Stimulated activated CD8-positive, alpha-beta memory T cell treated with anti-CD3 and anti-CD28 coated beads, Interleukin-7, amount 100 ng/mL, for 24 hours (primary cell): ENCODE measurements at places on chromosomes 4 and X.

DNA sequence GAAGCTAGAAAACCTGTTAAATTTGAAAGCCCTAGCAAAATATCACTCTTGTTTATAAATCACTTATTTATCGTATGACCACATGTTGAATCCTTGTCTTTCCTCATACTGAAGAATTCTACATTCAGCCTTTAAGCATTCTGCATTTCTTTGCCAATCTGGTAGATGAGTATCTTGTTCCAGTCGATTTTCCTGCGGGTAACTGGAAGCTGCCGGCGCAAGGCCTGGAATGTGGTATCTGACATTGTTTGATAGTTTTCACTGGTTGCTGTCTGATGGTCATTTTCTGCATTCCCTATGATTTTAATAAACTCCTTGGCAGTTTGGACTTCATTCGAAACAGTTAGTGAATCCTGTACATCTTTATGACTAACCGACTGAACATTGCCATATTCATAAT is 13.7 kb upstream of the PHKA1 start:
- no peak for DNase-seq

- DNase-seq = no peak
These were observed 247.7 kb upstream of the NDST3 start for GRCh38 chr4:117786566-117786965.

GRCh38 chr4:93368968-93369367 is 459.6 kb upstream of the ATOH1 start:
- no peak for DNase-seq

- no peak for DNase-seq
These were observed 29.7 kb upstream of the FGF2 start for GRCh38 chr4:122796801-122797404.

- no peak for DNase-seq
These were observed 55.9 kb upstream of the IL2 start for GRCh38 chr4:122512430-122512829.

DNA sequence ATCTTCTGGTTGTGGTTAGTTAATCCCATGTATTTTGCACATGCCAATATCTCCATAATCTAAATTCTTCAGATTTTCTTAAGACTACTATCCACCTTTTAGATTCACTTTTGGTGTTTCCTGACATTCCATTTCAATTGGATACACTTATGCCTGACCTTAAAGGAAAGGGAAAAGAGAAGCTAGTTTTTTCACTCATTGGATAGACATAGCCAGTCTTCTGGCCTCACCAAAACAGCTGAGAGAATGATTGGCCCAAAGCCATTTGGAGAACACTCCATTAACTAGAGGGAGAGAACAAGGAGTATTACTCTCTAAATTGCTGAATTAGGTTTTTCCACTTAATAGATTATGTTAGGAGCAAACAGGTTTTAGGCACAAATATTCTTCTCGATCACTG is 4.0 kb downstream of the PRPS1 start:
- no peak for DNase-seq

DNA sequence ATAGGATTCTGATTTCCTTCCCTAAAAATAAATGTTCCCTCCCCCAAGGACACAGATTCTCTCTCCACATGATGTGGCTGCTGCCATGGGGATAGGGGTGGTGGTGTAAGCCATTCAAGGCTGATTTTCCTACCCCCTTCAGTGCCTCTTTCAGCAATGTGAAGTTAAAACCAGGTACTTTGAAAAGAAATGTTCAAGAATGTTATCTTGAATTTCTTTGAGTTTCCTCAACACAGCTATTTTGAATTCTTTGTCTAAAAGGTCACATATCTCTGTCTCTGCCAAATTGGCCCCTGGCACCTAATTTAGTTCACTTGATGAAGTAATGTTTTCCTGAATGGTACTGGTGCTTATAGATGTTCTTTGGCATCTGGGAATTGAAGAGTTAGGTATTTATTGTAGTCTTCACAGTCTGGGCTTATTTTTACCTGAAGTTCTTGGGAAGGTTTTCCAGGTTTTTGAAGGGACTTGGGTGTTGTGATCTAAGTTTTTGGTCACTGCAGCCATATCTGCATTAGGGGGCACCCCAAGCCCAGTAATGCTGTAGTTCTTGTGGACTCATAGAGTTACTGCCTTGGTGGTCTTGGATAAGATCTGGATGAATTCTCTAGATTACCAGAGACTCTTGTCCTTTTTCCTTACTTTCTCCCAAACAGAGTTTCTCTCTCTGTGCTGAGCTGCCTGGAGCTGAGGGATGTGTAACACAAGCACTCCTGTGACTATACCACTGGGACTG is 7.6 kb upstream of the DIPK2B start:
- DNase-seq = no peak

GRCh38 chrX:12245650-12246645 is 107.7 kb downstream of the FRMPD4 start:
- DNase-seq = no peak

DNA sequence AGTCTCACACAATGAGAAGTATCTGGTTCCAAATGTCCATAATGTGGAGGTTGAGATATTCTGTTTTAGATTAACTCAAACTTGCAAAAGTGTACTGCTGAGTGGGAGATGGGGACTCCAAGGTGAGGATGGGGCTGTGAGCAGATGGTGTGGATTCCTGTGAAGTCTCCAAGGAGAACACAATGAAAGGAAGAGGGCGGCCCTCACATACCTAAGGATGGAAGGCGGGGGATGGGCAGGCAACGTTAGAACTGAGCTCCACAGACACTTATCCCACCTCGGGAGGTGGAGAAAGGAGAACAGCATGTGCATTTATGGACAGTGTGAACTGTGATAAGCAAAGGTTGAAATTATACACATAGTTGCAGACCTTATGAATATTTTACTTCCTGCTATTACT is 9.9 kb upstream of the SPATA4 start:
- DNase-seq = no peak

DNA sequence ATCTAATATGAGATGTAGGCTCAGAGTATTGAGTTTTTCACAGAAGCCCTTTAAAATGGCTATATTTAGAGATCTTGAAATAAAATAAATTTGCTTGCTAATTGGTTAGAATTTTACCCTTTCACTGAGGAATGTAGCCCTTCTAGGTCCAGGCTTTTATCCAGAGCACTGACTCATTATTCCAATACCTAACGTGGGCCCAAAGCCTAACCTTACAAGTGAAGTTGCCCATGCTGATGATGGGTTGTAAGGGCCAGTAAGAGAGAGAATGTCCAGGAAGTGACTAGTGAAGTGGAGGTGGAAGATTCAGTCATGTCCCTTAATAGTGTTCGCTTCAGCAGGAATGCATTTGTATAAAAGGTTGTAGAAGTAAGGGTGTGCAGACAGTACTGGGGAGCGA is 155.9 kb downstream of the STIM2 start:
- DNase-seq = no peak

- DNase-seq = no peak
These were observed 13.4 kb upstream of the STK32B start for GRCh38 chr4:5037553-5038551.

DNA sequence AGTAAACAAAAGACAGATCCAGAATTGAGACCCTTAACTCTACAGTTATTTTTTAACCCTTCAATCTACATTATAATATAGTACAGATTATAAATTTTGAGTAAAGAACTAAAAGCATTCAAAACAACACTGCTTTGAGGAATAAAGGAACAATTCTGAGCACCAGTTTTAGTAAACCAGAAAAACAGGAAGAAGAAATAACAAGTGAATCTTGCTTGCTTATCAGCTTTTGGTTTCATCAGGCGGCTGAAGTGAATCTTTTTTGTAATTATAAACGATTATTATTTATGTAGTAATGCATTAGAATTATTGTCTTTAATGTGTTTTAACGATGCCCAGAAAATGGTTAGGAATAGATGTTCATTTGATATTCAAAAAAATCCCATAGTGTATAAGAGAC is 305.4 kb downstream of the ARAP2 start:
- no peak for DNase-seq
